Pancreas (tissue), 10 donors: ENCODE measurements at places on chromosomes 1 and 21.

- H3K4me1 ChIP-seq: no peaks in the 10 kb centered on the region
- H3K4me3 ChIP-seq: no peak overlapping the region
- no peaks in the 10 kb centered on the region for H3K27me3 ChIP-seq
- H3K36me3 ChIP-seq: no peaks in the 10 kb centered on the region
- H3K27ac ChIP-seq: no peak overlapping the region
Measured at GRCh38 chr1:244391761-244392160, 59.9 kb downstream of the ADSS2 start.

GRCh38 chr1:14782741-14783591 lies 184.5 kb downstream of the KAZN start:
- H3K36me3 ChIP-seq: no peaks in the 10 kb centered on the region
- no peaks in the 10 kb centered on the region for H3K27me3 ChIP-seq
- DNase-seq: no peak
- peaks cover 10% of the 10 kb centered on the region for H3K4me1 ChIP-seq
- H3K27ac ChIP-seq: no peak overlapping the region

GRCh38 chr1:212903664-212904063 lies 45.6 kb downstream of the FLVCR1 start:
- H3K36me3 ChIP-seq: peaks cover 5% of the 10 kb centered on the region
- H3K27me3 ChIP-seq: no peaks in the 10 kb centered on the region
- no peak for DNase-seq
- H3K4me1 ChIP-seq: no peaks in the 10 kb centered on the region

DNA sequence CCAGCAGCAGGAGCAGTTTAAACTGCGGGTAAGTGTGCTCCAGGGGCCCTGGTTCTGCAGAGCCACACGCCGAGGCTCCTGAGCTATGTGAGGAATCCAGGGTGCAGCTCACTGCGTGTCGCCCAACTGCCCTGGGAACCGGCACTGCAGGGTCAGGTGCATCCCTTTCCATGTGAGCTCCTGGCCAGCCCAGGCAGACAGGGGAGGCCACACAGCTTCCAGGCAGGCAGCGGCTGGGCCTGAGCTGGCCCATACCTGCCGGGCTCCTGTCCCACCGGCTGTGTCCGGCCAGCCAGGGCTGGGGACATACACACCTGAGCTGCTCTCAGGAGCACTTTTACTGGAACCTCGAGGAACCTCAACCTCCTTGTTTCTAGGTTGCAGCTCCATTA lies 18.6 kb upstream of the COL18A1 start:
- no peaks in the 10 kb centered on the region for H3K4me1 ChIP-seq
- H3K36me3 ChIP-seq: no peaks in the 10 kb centered on the region
- H3K27me3 ChIP-seq: no peaks in the 10 kb centered on the region
- no peak overlapping the region for H3K4me3 ChIP-seq
- DNase-seq: peak; percentile 12
- no peak overlapping the region for H3K27ac ChIP-seq

DNA sequence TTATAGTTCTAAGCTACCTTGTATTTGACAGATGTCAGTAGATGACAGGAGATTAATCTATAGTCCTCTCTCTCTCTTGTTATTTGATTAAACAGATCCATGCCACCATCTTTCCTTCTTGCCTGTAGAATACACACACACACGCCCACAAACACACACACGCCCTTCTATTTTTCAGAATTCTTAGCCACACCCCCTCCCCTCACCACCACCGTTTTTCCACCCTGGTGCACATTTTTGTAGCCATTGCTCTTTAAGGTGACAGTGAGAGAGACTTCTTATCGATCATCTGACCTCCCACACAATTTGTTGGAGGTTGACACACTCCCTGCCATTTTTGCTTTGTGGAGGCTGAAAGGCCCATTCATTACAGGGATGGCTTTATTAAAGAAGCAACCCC lies 123.2 kb downstream of the NTNG1 start:
- DNase-seq: no peak
- H3K36me3 ChIP-seq: no peaks in the 10 kb centered on the region
- no peaks in the 10 kb centered on the region for H3K27me3 ChIP-seq
- no peak overlapping the region for H3K4me3 ChIP-seq
- no peaks in the 10 kb centered on the region for H3K4me1 ChIP-seq
- no peak overlapping the region for H3K27ac ChIP-seq

- no peaks in the 10 kb centered on the region for H3K27me3 ChIP-seq
- no peak overlapping the region for H3K4me3 ChIP-seq
- peaks cover 23% of the 10 kb centered on the region for H3K4me1 ChIP-seq
- H3K27ac ChIP-seq: no peak overlapping the region
- no peaks in the 10 kb centered on the region for H3K36me3 ChIP-seq
Measured at GRCh38 chr1:174916846-174917245, 82.9 kb upstream of the CACYBP start.

DNA sequence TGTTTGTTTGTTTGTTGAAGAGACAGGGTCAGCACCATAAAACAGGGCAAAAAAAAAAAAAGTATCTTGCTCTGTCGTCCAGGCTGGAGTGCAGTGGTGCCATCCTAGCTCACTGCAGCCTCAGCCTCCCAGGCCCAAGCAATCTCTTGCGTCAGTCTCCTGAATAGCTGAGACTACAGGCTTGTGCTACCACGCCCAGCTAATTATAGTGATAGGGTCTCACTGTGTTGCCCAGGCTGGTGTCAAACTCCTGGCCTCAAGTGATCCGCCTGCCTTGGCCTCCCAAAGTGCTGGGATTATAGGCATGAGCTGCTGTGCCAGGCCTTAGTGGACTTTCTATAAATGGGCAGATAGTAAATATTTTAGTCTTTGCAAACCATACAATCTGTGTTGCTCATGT lies 19.2 kb downstream of the DDI2 start:
- no peak overlapping the region for H3K27ac ChIP-seq
- no peaks in the 10 kb centered on the region for H3K27me3 ChIP-seq
- H3K4me1 ChIP-seq: no peaks in the 10 kb centered on the region
- no peak overlapping the region for H3K4me3 ChIP-seq
- no peak for DNase-seq

DNA sequence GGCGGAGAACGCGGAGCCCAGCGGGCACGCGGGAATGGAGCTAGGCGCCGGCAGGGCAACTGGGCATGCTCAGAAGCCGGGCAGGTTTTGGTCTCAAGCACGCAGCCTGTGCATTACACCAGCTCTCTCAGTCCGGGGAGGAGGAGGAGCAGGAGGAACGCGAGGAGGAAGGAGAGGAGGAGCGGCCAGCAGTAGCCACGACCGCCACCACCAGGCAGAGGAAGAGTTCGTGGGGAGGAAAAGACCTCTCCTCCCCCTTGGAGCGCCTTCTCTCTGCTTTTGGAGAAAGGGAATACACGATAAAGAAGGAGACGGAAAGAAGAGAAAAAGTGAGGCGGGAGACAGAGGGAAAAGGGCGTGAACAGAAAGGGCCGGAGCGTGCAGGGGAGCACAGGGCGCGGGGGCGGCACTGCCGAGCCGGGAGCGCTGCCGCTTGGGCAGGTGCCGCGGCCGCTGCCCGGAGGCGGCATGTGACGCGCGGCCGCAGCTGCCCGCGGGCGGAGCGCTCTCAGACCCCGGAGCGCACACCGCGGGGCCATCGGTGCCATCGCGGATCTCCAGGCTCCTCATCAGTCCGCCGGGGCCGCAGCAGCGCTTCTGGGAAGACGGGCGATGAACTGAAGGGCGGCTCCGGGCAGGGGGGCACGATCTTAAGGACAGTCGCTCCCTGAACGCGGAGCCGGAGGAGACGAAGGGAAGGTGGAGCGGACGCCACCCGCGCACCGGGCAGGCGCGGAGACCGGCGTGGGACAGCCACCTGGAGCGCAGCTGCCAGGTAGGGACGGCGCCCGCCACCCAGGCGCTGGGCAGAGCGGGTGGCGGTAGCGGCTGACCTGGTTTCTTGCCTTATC lies at the start of gene CHRM3:
Gene CHRM3 (plus strand): TSS at position 116 of the 851 bp plus-strand sequence. CDS start 520,884 bp downstream, outside the sequence.
- peaks cover 4% of the 10 kb centered on the region for H3K4me1 ChIP-seq
- DNase-seq: peak; percentile 94
- H3K4me3 ChIP-seq: peak within 1 kb of the TSS; percentile 87
- no peaks in the 10 kb centered on the region for H3K27me3 ChIP-seq
- no peaks in the 10 kb centered on the region for H3K36me3 ChIP-seq
- peak within 1 kb of the TSS; percentile 95 for H3K27ac ChIP-seq

DNA sequence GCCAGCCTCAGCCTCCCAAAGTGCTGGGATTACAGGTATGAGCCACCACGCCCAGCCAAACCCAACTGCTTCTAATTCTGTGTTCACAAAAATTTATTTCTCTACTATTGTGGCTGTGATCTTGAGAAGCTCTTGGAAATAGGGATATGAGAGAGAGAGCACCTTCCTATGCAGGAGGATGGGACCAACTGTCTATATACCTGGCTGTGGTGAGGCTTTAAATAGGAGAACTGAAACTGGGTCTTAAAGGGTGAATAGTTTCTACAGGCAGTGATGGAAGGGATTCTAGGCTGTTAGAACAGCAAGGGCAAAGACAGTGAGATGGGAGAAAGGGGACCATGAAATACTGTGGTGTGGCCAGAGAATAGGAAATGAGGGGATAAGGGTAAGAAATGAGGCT lies 8.3 kb upstream of the PTCH2 start:
- no peaks in the 10 kb centered on the region for H3K27me3 ChIP-seq
- H3K4me1 ChIP-seq: no peaks in the 10 kb centered on the region
- no peak overlapping the region for H3K27ac ChIP-seq
- H3K36me3 ChIP-seq: no peaks in the 10 kb centered on the region
- DNase-seq: no peak

- H3K4me1 ChIP-seq: no peaks in the 10 kb centered on the region
- H3K27me3 ChIP-seq: no peaks in the 10 kb centered on the region
- H3K36me3 ChIP-seq: no peaks in the 10 kb centered on the region
- H3K27ac ChIP-seq: no peak overlapping the region
Measured at GRCh38 chr1:58852731-58853485, 69.1 kb upstream of the JUN start.

DNA sequence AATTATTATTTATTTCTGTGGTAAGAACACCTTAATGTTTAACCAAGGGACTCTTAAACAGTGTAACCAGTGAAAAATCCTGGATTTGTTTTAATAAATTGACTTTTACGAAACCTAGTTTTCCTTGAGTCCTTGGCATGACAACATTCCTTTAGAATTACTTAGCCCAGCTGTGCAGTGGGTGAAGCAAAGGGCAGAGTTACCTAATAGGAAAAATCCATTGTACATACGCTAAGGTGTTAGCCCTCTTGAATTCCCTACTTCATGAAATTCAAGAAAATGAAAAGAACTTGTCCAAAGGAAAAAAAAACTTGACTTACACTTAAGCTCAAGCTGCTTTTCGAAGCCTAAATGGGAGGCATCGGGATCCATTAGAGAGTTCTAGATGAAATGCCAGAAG lies 852.0 kb upstream of the ADAMTS5 start:
- H3K4me1 ChIP-seq: no peaks in the 10 kb centered on the region
- no peak overlapping the region for H3K4me3 ChIP-seq
- no peak for DNase-seq
- no peaks in the 10 kb centered on the region for H3K27me3 ChIP-seq

GRCh38 chr1:202416641-202417040 lies 68.1 kb downstream of the PPP1R12B start:
- H3K36me3 ChIP-seq: no peaks in the 10 kb centered on the region
- no peak overlapping the region for H3K27ac ChIP-seq
- no peak overlapping the region for H3K4me3 ChIP-seq

DNA sequence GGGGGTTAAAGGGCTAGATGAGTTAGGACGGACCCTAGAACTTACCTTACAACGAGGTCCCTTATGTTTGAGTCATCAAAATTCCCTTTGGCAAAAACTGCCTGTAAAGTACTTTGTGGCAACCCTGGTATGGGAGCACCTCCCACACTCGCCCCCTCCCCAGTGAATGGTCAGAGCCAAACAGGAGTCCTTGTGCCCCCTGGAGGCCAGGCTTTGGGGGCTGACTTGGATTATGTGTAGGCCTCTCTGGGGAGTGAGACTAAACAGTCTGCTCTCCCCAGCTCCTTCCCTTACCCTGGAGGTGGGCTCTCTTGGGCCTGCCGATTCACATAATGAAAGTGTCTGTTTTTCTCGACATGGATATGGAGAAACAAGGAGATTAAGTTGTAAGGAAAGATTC lies 81.2 kb downstream of the ADCY10 start:
- no peak overlapping the region for H3K27ac ChIP-seq
- no peaks in the 10 kb centered on the region for H3K4me1 ChIP-seq
- no peaks in the 10 kb centered on the region for H3K36me3 ChIP-seq
- no peak overlapping the region for H3K4me3 ChIP-seq
- no peak for DNase-seq

DNA sequence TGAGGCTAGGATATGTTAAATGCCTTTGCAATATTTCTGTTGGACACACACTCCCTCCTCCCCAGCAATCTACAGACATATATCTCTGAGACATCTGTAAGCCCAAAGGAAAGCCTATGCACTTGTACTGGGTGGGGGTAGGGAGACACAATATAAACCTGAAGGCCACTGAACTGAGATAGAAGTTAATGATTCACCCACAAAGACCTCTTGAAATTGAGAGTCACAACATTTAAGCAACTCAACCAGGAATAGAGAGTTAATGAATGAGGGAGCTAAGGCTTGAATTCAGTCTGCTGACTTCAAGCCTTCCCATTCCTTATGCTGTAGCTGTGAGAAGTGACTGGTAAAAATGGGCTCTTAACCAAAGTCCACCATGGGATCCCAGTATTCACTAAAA lies 5.0 kb downstream of the OR10J1 start:
- H3K36me3 ChIP-seq: no peaks in the 10 kb centered on the region
- H3K4me3 ChIP-seq: no peak overlapping the region
- no peak for DNase-seq

- no peak overlapping the region for H3K27ac ChIP-seq
- no peak for DNase-seq
- H3K27me3 ChIP-seq: no peaks in the 10 kb centered on the region
- no peaks in the 10 kb centered on the region for H3K36me3 ChIP-seq
- H3K4me3 ChIP-seq: no peak overlapping the region
Measured at GRCh38 chr1:45365051-45365450, 24.8 kb upstream of the MUTYH start.

GRCh38 chr1:43796111-43796581 lies 88.8 kb downstream of the ST3GAL3 start:
- no peaks in the 10 kb centered on the region for H3K27me3 ChIP-seq
- H3K27ac ChIP-seq: no peak overlapping the region
- no peak for DNase-seq
- H3K4me3 ChIP-seq: no peak overlapping the region
- no peaks in the 10 kb centered on the region for H3K36me3 ChIP-seq
- H3K4me1 ChIP-seq: no peaks in the 10 kb centered on the region

GRCh38 chr1:147241934-147242448 lies 493 bp upstream of the CHD1L start:
- H3K27me3 ChIP-seq: no peaks in the 10 kb centered on the region
- H3K4me1 ChIP-seq: peaks cover 44% of the 10 kb centered on the region
- H3K36me3 ChIP-seq: no peaks in the 10 kb centered on the region
- peak overlapping the region; percentile 97 for H3K4me3 ChIP-seq
- peak overlapping the region; percentile 39 for H3K27ac ChIP-seq
